ENCODE measurements at places on chromosomes 3 and 15.

DNA sequence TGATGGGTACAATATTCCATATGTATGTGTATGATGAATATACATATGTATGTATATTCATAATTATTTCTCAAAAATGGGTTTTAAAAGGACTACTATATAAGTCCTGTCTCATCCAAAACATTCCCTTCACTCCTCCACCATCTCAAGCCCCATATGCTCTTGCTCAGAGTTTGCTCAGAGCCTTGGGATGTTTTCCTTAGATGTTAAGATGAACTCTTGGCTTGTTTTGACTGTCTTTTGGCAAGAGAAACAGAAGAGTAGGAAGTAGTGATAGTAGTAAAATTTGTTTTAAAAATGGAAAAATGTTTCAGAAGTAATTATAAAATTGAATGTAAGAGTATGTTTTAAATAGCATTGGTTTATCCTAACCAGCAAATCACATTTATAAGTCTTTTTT, 6.2 kb upstream of the EPHA3 start:
- DNase-seq: no peak

DNA sequence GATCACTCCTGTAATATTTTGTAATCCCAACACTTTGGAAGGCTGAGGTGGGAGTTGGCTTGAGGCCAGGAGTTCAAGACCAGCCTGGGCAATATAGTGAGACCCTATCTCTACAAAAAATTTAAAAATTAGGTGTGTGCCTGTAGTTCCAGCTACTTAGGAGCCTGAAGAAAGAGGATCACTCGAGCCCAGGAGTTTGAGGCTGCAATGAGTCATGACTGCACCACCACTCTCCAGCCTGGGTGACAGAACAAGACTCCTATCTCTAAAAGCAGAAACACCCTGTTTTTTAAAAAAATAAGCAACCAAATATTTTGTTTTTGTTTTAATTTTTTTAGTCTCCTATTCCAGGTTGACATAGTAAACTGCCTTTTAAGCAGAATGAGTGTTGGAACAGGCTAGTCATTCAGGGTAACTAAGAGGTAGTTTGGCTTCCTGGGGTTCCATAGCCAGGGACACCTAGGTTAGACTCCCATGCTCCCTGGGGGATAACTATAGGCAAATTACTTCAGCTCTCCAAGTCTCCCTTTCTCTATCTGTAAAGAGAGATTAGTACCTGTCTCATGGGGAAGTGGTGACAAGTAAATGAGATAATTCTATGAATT, 114.6 kb upstream of the C15orf61 start:
- no peak for DNase-seq

GRCh38 chr15:70518201-70519003, 245.0 kb downstream of the UACA start:
- DNase-seq: no peak

GRCh38 chr15:101316529-101316928, 21.5 kb upstream of the SNRPA1 start:
- DNase-seq: no peak

All from osteoblast (primary cell).